A172 (cell line): ENCODE measurements at places on chromosomes 12 and 14.

DNA sequence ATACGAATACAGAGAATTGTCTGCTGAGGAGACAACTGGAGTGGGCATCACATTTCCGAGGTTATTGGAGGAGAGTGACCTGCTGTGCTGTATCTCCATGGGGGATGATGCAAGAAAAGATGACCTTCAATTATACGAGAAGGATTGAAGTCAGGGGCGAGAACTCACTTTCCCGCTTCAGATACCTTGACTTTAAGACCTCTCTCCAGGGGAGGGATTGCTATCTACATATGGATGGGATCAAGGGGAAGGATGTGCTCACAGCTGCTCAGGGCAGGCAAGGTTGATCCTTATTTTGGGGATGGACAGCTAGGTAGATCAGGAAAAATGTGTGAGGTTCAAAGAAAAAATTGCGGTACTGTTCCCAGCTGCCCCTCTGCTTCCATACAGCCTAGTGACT lies 24.4 kb downstream of the NEUROD4 start:
- no peak for DNase-seq

DNA sequence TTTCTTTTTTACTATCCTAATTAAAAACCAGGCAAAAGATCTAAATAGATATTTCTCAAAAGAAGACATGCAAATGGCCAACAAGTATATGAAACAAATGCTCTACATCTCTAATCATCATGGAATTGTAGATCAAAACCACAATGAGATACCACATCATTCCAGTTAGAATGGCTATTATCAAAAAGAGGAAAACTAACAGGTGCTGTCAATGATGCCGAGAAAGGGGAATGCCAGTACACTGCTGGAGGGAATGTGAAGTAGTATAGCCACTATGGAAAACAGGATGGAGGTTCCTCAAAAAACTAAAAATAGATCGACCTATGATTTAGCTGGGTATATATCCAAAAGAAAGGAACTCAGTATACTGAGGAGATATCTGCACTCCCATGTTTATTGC lies 39.0 kb upstream of the C12orf75 start:
- no peak for DNase-seq

DNA sequence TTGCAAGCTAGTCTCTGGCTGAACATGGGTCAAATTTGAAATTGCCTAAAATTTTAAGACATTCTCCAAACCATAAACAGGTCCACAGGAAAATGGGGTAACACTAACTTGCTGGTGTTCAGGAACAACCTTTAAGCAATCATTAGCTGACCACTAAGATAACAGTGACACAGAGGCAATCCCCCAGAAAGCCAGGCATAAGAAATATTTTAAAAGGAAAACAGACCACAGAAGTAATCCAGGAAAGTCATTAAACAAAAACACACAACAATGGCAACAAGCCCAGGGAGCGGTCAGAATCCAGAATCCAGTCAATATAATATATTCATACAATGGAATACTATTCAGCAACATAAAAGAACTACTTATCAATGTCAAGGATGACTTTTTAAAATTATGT lies 59.1 kb downstream of the LRP6 start:
- DNase-seq, result no peak

GRCh38 chr12:75048767-75049166 lies 160.9 kb downstream of the KCNC2 start:
- DNase-seq, result no peak

GRCh38 chr12:120835304-120835612 lies 68.9 kb downstream of the SPPL3 start:
- DNase-seq, result no peak

DNA sequence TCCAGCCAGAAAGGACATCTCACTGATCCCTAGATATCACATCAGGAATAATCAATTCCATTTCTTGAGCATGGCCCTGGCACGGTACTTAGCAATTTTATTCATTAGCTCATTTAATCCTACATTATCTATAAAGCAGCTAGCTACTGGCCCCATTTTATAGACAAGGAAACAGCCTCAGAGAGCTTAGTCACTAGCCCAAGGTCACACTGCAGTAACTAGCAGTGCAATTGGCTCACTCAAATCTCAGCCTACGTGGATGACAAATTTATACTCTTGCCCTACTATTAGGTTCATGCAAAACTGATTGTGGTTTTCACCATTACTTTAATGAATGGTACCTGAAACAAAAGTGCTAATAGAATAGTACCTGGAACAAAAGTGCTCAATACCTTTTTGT lies 41.7 kb downstream of the NUAK1 start:
- DNase-seq, result no peak

DNA sequence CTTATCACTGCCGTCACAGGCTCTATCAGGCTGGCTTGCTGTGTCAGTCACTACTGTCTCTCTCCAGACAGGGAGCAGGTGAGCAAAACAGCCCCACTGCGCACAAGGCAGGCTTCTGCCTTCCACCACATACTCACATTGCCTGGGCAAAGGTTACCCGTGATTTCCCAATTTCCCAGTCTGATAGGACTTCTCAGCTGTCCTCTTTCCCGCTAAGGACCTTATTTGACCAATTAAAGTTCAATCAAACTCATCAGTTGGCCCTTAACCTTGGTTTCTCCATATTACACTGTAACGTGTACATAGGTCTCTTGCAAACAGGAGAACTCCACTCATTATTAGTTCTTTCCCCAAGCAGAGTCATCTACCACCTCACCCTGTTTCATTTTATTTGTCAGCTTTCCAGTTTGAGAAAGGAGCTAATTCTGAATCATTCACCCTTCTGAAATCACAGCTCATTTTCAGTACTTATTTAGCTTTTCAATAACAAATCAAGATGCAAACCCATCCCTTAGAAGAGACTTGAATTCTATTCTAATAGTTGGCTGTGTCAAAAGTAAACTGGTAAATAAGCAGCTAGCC lies 170.8 kb downstream of the ESR2 start:
- no peak for DNase-seq

DNA sequence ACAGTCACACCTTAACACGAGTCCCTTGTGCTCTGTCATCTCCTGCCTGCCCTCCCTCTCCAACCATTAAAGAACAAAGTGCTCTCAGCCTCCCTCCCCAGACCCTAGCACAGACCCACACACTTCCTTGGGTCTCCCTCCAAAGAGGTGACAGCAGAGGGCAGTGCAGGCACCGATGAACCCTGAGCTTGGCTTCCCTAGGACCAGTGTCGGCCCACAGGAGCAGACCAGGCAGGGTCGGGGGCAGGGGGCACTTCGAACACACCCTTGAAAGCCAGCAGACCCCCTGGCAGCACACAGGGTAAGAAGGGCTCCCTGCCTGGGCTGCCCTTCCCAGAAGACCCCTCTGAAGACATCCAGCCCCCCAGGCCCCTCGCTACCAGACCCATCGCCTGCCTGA lies 7.0 kb downstream of the CDK2AP1 start:
- DNase-seq, result no peak

DNA sequence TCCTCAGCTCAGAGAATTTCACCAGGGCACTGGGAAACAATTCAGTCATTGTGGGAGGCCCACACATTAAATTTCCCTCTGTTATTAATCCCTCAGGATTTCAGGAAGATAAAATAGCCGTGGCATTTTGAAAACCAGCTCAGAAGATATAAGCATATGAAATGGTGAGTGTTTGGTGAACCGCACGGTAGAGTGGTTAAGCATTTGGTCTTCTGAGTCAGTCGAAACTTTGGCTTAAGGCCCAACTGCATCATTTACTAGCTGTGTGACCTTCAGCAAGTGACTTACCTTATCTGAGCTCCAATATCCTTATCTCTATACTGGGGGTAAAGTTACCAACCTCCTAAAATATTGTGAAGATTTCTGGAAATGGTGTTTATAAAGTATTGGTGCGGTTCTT lies 5.2 kb upstream of the VRK1 start:
- DNase-seq, result no peak

DNA sequence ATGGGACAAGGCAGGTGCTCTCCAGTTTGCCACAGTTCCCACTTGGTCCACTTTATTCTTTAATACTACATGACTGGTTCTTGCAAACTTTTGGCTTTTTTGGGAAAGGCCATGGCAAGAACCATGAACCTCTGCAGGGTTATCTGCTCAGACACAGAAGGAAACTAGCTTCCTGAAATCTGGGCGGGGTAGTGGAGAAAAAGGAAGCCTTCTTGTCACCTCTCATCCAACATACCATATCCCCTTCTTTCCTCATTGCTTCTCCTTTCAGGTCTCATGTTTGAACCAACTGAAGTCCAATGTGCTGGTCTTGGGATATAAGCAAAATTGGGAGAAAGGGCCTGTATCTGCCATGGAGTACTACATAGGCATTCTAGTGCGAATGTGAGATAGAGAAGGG lies 5.5 kb upstream of the KLHL33 start:
- no peak for DNase-seq

DNA sequence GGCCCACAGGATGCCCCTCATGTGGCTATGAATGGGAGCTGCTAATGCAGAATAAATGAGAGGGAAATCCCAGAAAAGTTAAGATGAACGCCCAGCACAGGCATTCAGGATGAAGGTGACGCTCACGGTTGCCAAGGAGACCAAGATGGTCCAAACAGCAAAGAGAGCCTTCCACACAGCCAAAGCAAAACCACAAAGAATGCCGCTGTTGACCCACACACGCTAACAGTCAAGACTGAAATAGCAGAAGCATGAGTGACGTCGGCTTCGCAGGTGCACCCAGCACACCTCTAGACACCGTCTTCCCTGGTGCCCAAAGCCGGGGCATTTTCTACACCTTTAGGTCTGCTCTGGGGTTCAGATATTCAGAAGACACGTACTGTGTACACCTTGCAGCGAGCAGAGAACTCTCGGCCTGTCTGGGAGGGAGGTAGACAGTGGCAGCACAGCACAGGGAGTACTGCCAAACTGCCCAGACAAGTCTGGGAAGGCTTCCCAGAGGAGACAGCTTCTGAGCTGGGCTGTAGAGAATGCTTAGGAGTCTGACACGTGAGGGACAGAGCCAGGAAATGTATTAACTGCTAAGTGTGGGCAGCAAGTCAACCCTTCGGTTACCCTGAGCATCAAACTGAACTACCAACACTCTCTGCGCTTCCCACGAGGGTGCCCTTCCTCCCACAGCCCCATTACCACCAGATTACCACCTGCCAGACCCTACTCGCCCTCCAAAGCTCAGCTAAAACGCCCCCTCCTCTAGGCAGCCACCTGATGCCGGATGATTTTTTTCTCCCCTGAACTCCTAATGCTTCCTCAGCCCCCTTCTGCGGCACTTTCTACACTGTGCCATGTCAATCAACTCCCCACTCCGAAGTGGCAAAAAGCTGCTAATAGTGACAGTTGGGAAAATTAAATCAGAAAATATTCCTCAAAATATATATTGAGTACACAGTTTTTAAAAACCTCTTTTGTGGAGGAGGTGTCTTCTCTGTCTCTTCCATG lies 50.1 kb downstream of the CCDC88C start:
- peak; percentile 83 for DNase-seq

DNA sequence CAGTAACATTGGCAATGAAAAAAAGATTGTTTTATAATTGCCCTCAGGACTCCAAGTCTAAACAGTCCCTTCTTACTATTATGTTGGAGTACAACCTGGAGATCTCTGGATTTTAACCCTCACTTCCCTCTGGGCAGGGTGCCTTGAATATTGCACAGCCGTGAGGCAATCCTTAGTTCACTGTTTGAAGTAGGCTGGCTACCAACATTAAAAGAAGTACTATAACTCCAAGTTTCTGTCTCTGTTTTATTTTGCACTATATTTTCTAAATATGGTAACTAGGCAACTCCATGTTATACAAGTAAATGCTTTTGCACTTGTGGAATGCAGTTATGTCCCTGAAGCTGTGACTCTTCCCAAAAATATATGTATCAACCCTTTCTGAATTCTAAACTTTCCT lies 490.7 kb downstream of the EGLN3 start:
- DNase-seq, result no peak

- no peak for DNase-seq
Observed at GRCh38 chr12:8876887-8877286, 37.4 kb upstream of the PHC1 start.

GRCh38 chr12:95105540-95105939 lies 32.1 kb upstream of the NR2C1 start:
- DNase-seq, result no peak

GRCh38 chr12:108319277-108320234 lies 19.6 kb downstream of the CMKLR1 start:
- DNase-seq, result no peak

DNA sequence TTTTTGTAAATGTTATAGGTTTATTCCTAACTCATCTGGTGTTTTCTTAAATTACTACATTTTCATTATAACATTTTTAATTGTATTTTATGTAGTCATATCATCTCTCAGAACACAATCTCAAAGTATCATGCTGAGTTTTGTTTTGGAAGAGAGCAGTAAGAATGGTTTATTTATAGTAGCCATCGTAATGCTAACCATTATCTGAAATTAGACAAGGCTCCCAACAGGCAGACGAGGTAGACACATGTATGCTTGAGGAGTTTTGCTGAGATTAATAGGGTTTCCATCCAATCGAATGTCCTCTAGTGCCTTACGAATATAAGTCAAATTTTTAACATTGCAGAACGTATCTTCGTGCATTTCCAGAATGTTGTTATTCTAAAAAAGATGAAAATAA lies 9.0 kb upstream of the CCER1 start:
- no peak for DNase-seq

DNA sequence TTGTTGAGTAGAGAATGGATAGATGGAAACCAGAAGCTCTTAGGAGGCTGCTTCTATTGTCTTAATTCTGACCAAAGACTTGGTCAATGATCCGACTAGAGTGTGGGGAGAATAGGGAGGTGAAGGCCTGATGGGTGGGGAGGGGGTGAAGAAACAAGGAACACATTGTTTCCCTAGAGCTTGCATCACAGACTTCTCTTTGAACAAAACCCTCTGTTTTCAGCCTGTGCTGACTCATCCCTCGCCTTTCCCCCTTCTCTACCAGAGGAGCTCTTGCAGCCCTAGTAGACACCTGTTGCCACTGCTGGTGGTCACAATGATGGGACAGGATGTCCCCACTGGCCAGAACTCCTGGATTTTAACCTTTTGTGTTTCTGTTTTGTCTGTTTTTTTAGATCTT lies 46.8 kb upstream of the CISTR start:
- peak; percentile 44 for DNase-seq

- no peak for DNase-seq
Observed at GRCh38 chr14:96416292-96416691, 24.4 kb downstream of the AK7 start.

DNA sequence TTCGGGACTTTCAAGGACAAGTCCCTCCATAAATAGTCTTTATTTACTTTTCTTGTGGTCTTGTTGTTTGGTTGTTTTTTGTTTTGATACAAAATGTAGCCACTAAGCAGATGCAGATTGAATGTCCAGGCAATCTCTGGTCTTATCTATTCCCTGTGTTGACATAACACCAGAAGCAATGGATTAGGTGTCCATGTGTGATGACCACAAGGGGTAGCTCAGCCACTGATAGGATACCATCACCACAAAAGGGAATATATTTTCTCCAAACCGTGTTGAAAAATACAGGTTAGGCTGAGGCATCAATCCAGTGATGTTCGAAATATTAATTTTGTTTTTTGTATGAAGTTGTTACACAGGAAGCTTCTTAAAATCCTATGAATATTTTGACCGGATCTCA lies 196.3 kb downstream of the EPS8 start:
- peak; percentile 2 for DNase-seq

- peak; percentile 9 for DNase-seq
Observed at GRCh38 chr12:57983146-57983857, 41.9 kb downstream of the ATP23 start.

- DNase-seq, result no peak
Observed at GRCh38 chr14:22577334-22577908, 11.6 kb downstream of the DAD1 start.
